ENCODE measurements at places on chromosomes 1 and 21.

DNA sequence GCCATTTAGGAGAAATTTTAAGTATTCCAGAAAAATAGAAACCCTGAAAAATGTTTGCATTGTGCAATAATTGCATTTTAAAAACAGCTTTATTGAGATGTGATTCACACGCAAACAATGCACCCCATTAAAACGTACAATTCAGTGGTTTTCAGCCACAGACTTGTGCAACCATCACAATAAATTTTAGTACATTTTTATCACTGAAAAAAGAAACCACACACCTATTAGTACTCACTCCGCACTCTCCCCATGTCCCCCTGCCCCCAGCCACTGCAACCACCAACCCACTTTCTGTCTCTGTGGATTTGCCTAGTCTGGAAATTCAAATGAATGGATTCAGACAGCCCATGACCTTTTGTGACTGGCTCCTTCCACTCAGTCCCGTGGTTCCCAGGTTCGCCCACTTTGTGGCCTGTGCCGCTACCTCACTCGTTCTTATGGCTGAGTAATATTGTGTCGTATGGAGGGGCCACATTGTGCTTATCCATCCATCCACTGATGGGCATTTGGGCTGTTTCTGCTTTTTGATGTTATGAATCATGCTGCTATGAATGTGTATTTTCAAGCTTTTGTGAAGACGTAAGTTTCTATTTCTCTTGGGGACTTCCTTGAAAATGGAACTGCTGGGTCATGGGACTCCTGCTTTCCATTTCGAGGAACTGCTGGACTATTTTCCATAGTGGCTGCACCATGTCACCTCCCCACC lies 147.7 kb upstream of the ARHGEF16 start:
- DNase-seq = no peak

DNA sequence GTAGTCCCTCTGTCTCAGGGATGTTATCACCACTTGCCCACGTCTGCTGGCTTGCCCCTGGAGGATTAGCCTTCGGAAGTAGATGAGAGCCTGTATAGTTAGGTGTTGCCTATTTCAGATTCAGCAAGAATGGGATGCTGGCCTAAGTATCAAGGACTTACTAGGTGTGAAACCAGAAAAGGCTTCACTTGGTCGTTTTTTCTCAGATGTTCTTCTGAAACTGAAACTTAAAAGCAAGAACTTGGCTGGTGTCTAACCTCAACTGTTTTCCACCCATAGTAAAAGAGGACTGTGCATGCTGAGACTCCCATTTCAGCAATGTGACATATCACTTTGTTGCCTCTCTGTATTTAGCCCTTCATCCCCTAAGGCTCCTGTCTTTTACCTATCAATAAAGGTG lies 67.0 kb upstream of the LRRC53 start:
- DNase-seq = no peak

DNA sequence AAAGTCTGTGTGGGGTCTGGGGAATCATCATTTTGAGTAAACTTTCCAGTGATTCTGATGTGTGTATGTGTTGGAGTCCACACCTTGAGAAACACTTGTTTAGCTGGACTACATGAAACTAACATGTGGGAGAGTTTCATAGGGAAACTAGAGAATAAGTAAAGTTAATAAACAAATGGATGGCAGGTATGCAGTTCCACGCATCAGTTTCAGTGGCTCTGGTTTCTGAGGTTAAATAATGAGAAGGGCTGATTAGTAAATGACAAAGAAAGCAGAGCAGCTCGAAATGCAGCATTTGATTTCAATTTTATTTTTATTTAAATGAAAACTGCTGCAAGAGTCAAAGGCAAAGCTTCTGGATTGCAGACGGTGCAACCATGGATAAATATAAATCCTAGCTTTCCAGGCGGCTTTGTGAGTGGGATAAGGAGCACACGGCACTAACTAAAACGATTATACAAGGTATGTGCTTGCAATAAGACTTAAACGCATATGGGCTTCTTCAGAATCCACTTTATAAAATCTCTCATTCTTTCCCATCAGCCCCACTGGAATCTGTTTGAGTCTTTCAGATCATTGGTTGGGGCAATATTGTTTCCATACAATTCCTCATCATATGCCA lies 310.7 kb downstream of the PLPP3 start:
- no peak for DNase-seq

- DNase-seq = no peak
These were observed 179.4 kb downstream of the SLC45A1 start for GRCh38 chr1:8497210-8497819.

- no peak for DNase-seq
These were observed at the start of gene C1orf210 for GRCh38 chr1:43285269-43285990. Gene C1orf210 (minus strand): TSS chr1:43285581. CDS start chr1:43283270, 2,311 bp downstream.

GRCh38 chr1:197413564-197413963 lies 145.5 kb downstream of the CRB1 start:
- no peak for DNase-seq

Measured in BE2C (cell line).